ENCODE measurements at places on chromosomes 6 and 20.

DNA sequence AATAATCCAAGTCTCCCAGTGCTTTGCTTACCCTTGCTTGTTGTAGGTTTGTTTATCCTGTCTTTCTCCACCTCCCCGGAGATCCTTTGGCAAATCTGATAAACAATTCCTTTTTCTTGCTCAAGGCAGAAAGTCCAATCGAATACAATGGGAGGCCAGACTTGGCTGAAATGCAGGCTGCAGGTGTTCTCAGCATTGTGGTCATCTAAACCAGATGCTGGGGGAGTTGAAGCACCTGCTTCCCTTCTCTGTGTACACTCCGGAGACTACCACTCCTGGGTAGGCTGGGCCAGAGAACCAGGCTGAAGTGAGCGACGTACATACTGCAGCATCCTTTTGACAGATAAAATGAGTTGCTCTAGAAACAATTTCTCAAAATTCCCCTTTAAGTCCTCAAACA is 82.6 kb upstream of the PREP start:
- DNase-seq = no peak

- DNase-seq = no peak
Measured at GRCh38 chr6:27260836-27261375, 13.4 kb downstream of the PRSS16 start.

- no peak for DNase-seq
Measured at GRCh38 chr6:138774370-138774769, 801 bp downstream of the CCDC28A start.

GRCh38 chr6:126761854-126762253 is 356.6 kb upstream of the RSPO3 start:
- DNase-seq = no peak

DNA sequence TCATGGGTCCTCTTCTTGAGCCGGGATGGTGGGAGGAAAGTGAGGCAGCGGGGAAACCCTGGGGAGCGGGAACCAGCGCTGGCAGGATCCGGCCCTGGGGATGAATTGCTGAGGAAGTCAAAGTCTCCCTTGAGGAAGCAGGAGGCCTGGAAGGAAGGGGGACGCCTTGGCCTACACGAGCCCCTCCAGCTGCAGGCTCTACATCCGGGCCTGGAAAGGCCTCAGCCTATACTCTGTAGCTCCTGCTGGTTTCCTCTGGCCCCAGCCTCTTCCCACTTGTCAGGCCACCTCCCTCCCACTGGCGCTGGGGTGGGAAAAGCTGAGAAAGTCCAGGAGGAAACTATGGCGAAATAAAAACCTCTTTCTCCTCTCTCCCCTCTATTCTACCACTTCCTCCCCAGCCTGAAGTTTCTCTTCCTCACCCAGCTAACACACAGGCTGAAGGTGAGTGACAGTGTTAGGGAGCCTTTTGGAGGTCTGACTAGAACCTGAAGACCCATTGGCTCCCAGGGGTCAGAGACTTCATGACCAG is 14.9 kb downstream of the TREML2 start:
- DNase-seq = no peak

DNA sequence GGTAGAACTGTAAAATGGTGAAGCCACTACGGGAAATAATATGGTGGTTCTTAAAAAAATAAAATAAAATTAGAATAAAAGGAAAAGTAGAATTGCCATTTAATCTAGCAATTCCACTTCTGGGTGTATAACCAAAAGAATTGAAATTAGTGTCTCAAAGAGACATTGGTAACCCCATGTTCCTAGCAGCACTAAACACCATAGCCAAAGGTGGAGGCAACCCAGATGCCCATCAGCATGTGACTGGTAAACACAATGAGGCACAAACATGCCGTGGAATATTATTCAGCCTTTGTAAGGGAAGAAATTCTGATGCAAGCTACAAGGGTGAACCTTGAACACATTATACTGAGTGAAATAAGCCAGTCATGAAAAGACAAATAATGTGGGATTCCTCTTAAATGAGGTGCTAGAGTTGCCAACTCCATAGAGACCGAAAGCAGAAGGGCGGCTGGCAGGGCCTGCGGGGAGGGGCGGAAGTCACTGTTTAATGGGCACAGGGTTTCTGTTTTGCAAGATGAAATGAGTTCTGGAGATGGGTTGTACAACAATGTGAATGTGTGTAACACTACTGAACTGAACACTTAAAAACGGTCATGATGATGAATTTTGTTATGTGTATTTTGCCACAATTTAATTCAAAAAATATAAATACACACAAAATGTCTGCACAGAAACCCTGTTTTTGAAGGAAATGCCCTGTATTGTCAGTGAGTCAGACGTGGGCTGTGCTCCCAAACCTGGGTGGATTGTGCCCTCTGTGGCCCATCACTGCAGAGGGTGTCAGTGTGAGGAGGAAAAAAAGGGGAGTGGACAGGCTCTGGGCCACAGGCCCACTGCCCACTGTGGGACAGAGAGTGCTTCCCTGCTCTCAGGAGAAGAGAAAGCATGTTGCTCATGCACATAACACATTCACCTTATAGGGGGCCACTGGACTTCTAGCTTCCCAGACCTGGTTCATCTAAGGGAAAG is 49.6 kb upstream of the CD93 start:
- DNase-seq = no peak

GRCh38 chr6:53833155-53833554 is 38.4 kb downstream of the LRRC1 start:
- DNase-seq = no peak

DNA sequence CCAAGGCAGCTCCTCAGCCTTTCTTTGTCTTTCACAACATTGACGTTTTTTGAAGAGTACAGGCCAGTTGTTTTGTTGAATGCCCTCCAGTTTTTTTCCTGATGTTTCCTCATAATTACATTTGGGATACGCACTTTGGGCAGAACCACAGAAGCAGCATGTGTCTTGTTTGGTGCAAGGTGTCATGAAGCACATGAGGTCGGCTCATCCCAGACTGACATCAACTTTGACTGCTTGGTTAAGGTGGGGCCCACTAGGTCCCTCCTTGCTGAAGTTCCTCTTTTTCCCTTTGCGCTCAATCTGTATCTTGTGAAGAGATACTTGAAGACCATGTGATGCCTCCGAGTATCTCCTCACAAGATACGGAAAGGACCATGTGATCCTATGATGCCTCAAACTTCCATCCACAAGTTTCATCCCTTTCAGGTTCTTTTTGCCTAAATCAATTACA is 10.5 kb downstream of the SNAI1 start:
- DNase-seq = no peak

DNA sequence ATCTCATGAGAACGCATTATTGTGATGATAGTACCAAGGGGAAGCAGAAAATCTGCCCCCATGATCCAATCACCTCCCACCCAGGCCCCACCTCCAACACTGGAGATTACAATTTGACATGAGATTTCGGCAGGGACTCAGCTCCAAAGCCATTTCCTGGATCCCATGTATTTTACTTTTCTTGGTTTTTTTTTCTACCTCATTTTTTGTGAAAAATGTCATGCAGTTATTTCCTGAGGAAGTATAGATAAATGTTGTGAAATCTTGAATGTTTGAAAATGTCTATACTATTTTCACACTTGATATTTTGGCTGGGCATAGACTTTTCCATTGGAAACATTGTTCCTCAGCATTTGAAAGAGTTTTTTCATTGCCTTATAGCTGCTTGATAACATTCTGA is 9.1 kb upstream of the BRPF3 start:
- DNase-seq = no peak

GRCh38 chr6:3175715-3176402 is 18.5 kb upstream of the TUBB2A start:
- no peak for DNase-seq

DNA sequence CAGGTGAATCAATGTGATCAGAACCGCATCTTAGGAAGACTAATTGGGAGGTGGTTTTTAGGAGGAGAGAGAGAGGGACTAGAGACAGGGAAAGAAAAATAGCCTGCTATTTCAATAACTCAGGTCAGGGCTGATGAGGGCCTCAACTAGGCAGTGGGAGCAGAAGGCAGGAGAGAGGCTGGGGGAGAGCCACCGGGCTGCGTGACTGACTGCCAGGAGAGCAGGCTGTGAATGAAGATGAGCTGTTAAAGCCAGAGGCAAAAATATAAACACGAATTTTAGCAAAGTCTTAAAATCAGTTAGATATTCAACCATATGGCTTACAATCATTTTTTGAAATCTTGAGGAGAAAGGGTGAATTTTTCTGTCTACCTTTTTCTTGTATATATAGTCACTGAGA is 149.6 kb downstream of the IPCEF1 start:
- DNase-seq = no peak

DNA sequence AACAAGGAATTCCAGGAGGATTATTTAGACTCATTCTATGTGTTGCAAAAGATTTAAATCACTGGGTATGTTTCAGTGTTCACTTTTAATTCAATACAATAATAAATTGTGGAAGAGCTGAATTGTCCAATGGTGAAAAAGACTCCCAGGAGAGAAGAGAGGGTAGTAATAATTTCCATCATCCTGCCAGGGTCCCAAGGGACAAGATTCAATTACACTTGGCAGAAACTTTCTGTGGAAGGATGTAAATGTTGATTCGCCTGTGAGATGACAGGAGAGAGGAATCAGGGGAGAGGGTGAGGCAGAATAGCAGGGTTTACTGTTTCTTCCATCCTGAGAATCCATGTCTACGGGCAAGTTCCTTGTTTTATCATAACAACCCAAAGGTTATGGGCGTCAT is 342.7 kb downstream of the ESR1 start:
- DNase-seq = no peak

- DNase-seq = no peak
Measured at GRCh38 chr6:26543953-26544352, 5.8 kb downstream of the HMGN4 start.

DNA sequence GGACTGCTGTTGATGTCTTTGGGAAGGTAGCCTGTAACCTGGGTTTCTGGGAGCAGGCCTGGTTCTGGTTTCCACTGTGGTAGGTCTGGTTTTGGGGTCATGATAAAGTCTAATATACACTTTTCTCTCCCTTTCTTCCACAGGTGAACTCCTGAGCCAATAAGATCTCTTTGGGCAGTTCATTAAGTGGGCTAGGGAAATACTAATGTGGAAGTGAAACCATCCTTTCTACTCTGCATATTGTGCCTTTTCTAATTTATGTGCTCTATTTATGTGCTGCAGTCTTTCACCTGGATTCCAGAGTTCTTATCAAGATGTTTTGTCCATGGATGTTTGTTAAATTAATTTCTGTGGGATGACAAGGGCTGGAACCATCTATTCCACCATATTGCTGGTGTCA is 165.7 kb upstream of the PTPRK start:
- DNase-seq = no peak

- no peak for DNase-seq
Measured at GRCh38 chr6:26087284-26088115, at the start of gene HFE. Gene HFE (plus strand): TSS chr6:26087429. CDS start chr6:26087441, 12 bp downstream.

DNA sequence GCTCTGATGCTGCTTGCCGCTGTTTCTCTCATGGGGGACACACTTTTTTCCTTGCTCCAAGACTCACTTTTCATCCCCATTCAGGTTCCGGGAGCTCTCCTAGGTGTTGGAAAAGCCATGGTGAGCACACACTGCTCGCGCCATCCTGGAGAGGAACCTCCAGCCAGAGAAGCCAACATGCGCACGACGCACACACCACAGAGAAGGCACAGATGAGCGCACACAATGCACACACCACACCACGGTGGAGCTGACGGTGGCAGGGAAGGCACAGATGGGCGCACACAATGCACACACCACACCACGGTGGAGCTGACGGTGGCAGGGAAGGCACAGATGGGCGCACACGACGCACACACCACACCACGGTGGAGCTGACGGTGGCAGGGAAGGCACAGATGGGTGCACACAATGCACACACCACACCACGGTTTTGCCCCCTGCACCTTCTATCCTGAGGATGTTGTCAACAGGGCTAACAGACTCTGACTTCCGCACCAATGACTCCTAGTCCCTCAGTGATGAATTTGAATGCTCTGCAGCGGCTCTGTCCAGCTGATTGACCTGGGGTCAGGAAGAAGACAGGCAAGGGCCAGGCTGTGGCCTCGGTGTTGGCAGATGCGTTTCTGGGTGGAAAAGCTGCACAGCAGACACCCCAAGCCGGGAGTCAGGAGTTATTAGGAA is 154.7 kb downstream of the ERMARD start:
- DNase-seq = no peak

DNA sequence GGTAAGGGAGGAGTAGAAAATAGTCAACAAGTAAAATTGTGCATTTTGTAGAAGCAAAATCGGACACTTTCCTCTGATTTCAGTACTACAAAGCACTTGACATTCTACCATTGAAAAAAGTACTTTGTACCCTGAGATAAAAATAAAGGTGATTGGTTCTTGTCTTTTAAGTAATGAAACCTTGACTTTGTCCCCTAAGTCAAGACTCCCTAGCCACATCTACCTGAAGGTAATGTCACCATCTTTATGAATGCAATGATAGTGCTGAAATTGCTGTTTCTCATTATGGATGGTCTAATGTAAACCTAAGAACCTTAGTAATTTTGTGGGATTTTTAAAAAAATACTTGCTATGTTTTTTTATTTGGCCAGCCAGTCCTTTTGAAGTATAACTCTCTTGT is 2.4 kb upstream of the MAN1A1 start:
- no peak for DNase-seq

GRCh38 chr6:80186082-80186481 is 79.6 kb downstream of the BCKDHB start:
- DNase-seq = no peak

GRCh38 chr20:57683881-57684807 is 25.7 kb downstream of the PMEPA1 start:
- no peak for DNase-seq

GRCh38 chr6:130076512-130076911 is 58.1 kb downstream of the L3MBTL3 start:
- DNase-seq = no peak

DNA sequence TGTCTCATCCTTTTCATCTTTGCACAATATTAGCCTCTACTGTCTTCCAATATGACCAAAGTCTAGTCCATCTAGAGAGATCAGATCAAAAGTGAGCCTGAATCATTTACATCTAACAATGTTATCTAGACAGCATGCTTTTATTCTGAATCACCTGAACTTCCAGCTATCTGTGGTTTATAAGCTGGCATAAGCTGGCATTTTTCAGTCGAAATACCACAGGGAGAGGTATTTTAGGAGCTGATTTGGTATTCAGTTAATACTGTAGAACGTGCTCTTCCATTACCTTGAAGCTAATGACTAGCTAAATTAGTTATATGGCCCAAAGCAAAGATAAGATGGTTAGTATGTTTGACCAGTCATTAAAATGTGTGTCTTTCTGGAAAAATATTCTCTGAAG is 188.3 kb upstream of the AGPAT4 start:
- no peak for DNase-seq

- no peak for DNase-seq
Measured at GRCh38 chr6:111283707-111284106, 196.4 kb downstream of the SLC16A10 start.

DNA sequence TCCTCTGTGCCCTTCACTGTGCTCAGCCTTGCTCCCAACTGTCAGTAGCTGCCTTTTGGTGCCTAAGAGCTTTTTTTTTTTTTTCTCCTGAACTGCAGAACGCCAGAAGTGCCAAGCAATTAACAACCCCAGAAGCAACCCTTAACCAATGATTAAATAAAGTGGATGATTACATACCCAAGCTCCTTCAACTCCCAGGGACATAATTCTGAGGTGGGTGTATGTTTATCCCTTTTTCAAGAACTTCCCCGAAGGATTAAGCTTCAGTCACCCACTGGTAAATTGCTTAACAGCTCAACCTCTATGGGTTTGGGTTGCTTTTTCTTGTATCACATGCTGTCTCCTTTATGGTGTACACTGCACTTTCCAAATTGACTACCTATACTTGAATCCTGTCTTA is 41.1 kb downstream of the KLHL31 start:
- no peak for DNase-seq

Measured in esophagus squamous epithelium (tissue), 5 donors.